Endodermal cell (in vitro differentiated cells): ENCODE measurements at places on chromosomes 13 and 19. TPM values are rescaled to one million over a fixed set of nuclear protein-coding genes. Genes with fewer than 3 reads are reported as not detected.

DNA sequence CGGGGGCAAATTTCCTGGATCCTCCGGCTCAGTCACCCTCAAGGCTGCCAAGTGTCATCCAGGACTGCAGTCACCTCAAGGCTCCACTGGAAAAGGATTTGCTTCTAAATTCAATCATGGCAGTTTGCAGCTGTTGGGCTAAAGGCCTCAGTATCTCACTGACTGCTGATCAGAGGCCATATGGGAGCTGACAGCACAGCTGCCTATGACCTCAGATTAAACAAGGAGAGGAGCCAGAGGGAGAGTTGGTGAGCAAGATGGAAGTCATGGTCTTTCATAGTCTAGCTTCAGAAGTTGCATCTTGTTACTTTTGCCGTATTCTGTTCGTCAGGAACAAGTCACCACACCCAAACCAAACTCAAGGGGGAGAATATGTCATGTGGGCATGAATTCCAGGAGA, 849.7 kb downstream of the UQCRFS1 start:
- H3K36me3 ChIP-seq = no peaks in the 10 kb centered on the region
- H3K27me3 ChIP-seq = no peaks in the 10 kb centered on the region
- no peak overlapping the region for H3K4me3 ChIP-seq
- H3K4me1 ChIP-seq = no peaks in the 10 kb centered on the region
- DNase-seq = no peak

The CEACAM8 gene
- not detected in 3 replicates for total RNA-seq

GRCh38 chr13:52983836-52984235, 44.8 kb upstream of the OLFM4 start:
- no peaks in the 10 kb centered on the region for H3K36me3 ChIP-seq
- no peak overlapping the region for H3K27ac ChIP-seq
- H3K27me3 ChIP-seq = no peaks in the 10 kb centered on the region
- no peak for DNase-seq
- no peak overlapping the region for H3K4me3 ChIP-seq

DNA sequence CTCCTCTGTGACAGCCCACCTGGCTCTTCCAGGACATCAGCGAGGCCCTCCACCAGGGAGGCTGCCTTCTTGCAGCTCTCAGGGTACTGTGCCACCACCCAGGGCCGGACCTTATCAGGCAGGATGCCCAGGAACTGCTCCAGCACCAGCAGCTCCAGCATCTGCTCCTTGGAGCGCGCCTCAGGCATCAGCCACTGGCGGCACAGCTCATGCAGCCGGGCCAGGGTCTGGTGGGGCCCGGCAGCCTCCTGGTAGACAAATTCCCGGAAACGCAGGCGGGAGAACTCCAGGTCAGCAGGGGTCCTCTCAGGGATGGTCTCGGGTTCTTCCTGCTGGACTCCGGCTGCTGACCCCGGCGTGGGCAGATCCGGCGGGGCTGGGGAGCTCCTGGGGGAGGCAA, 8.2 kb downstream of the ZSCAN18 start:
- H3K4me1 ChIP-seq = no peaks in the 10 kb centered on the region
- DNase-seq = no peak
- H3K27me3 ChIP-seq = no peaks in the 10 kb centered on the region
- no peak overlapping the region for H3K4me3 ChIP-seq
- H3K36me3 ChIP-seq = peaks cover 33% of the 10 kb centered on the region
- no peak overlapping the region for H3K27ac ChIP-seq

The ZNF560 gene
- total RNA-seq = not detected in 2 replicates

DNA sequence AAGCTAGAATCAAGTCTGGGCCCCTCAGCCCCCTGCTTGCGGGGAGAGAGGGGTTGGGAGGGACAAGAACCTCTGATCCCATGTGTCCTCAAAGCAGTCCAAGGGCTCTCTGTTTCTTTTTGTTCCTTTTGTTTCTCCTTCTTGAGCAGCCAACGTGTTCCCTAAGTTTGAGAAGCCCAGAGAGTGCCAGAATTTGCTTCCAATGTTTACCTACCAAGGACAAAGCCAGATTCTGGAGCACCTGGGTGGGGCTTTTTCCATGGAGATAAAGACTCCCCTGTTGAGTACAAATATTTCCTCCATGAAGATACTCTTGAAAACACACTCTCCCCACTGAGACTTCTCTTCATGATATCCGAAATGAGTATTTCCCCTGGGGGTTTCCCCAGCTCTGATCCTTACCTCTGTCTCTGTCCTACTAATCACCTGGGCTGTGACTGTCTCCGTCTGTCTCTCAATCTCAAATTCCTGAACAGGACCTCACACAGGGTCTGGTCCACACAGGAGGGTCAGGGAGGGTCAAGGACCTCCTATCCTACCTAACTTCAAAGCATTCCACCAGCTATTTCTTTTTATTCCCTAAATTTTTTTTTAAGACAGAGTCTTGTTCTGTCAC, 27.4 kb downstream of the CD177 start:
- no peak overlapping the region for H3K27ac ChIP-seq
- H3K4me3 ChIP-seq = no peak overlapping the region
- no peak for DNase-seq
- H3K36me3 ChIP-seq = no peaks in the 10 kb centered on the region
- no peaks in the 10 kb centered on the region for H3K27me3 ChIP-seq
- peaks cover 5% of the 10 kb centered on the region for H3K4me1 ChIP-seq

- H3K27me3 ChIP-seq = peaks cover 63% of the 10 kb centered on the region
- H3K4me3 ChIP-seq = peak within 1 kb of the TSS; percentile 76
- no peaks in the 10 kb centered on the region for H3K4me1 ChIP-seq
Measured at GRCh38 chr19:55354698-55355212, at the start of gene COX6B2. Gene COX6B2 (minus strand): TSS chr19:55354719. CDS start chr19:55354521, 198 bp downstream.

DNA sequence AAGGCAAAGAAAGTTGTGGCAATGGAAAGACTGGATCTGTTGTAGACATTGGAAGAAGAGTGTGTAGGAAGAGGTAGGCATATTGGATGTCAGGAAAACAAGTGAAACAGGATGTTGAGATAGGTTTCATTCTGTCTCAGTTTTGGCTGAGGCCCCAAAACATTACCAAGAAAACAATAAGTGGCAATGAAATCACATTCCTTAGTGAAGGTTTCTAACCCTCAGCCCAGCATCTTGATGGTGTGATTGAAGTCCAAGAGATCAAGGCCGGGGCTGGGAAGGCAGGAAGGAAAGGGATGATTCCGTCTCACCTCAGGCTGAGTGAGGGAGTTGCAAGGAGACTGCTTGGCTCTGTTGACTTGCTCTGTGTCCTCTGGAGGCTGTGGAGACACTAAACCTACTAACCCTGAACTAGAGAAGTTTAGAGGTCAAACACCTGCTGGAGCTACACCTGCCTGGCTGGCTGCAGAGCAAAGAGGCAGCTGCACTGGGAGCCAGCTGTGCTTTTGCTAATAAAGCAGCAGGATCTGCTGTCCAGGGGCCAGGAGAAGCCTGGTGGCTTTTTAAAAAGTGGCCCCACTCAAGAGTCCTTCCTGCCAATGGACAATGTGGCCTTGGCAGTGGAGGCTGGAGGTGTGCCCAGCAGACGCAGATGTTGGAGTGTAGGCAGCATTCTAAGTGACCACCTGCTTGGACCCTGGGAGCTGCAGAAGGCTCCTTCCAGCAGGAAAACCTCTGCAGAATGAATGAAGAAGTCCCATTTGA, 53.6 kb downstream of the DGKH start:
- no peaks in the 10 kb centered on the region for H3K27me3 ChIP-seq
- no peak overlapping the region for H3K27ac ChIP-seq
- H3K4me3 ChIP-seq = no peak overlapping the region
- no peaks in the 10 kb centered on the region for H3K4me1 ChIP-seq
- no peaks in the 10 kb centered on the region for H3K36me3 ChIP-seq

GRCh38 chr19:52536448-52536800, 9.0 kb downstream of the ZNF808 start:
- H3K4me1 ChIP-seq = no peaks in the 10 kb centered on the region
- no peak overlapping the region for H3K27ac ChIP-seq
- peak overlapping the region; percentile 87 for H3K4me3 ChIP-seq
- no peak for DNase-seq
- H3K27me3 ChIP-seq = no peaks in the 10 kb centered on the region

GRCh38 chr19:19103167-19103566, 35.1 kb downstream of the TMEM161A start:
- no peaks in the 10 kb centered on the region for H3K4me1 ChIP-seq
- H3K36me3 ChIP-seq = no peaks in the 10 kb centered on the region
- no peak for DNase-seq

The SHISA7 gene
- not detected in 2 replicates for total RNA-seq

The AZU1 gene
- total RNA-seq = 2.0 and 2.5 TPM in 2 replicates
